Stimulated activated CD4-positive, alpha-beta T cell treated with anti-CD3 and anti-CD28 coated beads, Interleukin-12 subunit alpha, Interleukin-12 subunit beta, amount 100 ng/mL, for 24 hours (primary cell): ENCODE measurements at places on chromosomes 3 and 15.

DNA sequence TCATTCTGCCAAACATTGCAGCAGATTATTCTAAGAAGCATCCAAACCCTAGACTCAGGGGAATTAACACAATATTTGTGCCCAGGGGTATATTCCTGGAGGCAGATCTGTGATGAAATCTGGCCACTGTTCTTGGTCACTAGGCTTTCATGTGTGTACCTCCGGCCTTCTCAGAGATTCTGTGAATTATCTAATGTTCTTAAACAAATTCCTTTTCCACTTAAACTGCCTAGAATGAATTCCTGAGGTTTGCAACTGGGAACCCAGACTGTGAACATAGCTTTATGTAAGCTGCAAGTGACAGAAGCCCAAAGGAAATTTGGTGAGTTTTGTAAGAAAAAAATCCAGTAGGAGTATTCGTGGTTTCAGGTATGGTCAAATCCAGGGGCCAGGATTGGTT, 20.7 kb upstream of the CTNNB1 start:
- no peak for DNase-seq

GRCh38 chr3:15997274-15997943, 177.1 kb upstream of the GALNT15 start:
- no peak for DNase-seq

GRCh38 chr15:62561059-62561519, 396.0 kb upstream of the C2CD4B start:
- DNase-seq = no peak

- no peak for DNase-seq
Measured at GRCh38 chr3:58560771-58561311, 16.4 kb downstream of the FAM107A start.

DNA sequence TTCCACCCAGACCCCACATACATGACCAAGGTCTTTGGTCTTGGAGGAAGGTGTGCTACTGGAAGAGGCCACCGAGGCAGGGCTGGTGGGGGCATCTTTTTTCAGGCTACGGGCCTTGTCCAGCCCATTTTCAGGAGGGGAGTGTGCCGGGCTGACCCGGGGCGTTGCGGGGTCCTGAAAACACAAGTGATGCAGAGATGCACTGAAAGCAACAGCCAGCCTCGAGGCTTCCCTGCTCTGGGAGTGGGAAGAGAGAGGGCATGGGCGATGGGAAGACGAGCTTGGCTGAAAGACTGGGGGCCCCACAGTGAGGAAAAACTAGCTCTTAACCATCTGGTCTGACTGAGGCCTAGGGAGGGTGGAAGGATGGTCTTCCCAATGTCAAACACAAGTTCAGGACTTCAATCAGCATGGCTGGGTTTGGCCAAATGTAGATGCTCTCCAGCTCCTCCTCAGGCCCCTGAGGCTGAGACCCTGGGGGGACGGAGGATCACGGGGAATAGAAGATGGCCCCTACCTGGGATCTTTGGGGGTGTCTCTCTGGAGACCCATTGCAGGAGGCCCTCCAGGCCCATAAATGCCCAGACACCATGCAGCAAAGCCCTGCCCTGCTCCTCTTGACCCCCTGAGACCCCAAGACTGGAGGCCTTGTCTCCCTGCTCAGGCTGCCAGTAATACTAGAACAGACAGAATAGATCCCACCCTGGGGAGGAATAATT, 38.9 kb downstream of the TLE3 start:
- DNase-seq = no peak

DNA sequence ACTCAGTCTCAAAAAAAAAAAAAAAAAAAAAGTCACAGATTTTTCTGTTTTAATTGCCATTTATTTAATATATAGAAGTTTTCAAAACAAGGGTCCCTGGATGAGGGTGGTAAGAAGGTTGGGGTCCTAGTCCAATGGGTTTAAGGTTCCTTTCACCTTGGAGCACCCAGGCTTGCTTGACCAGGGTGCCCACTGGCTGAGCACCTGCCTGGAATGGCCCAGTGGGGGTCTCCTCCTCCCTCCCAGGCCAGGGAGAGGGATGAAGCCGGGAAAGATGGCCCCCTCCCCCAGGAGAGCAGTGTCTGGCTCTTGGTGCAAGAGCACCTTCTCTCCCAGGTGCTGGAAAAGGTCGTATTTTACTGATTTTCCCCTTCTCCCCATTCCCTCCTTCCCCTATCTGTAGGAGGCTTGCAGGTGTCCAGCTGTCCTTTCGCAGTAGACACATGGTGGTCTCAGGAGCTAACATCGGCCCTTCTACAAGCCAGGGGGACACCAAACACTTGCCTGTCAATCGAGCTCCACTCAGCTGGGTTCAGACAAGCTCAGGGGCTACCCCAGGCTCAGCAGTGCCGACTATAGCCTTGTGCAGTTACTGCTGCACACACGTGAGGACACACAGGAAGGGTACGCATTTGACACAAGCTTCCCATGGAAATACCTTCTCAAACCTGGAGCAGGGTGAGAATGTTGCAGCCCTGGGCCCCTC, 112.3 kb upstream of the KLF13 start:
- no peak for DNase-seq

GRCh38 chr3:73144276-73144675, 82.8 kb downstream of the EBLN2 start:
- DNase-seq = no peak

DNA sequence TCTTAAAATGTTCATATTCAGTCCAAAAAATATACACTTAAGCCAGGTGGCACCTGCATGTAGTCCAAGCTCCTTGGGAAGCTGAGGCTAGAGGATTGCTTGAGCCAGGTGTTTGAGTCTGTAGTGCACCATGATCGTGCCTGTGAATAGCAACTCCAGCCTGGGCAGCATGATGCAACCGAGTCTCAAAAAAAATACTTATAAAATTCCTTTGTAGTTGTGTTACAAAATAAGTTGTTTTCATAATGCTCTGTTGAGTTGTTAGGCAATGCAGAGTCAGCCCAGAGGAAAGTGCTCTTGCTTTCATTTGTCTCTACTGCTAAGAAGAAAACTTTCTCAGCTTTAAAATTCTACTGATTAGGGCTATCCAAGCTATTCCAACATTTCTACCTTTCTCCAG, 442.8 kb upstream of the ARRDC4 start:
- DNase-seq = no peak
